ENCODE measurements at places on chromosomes 5 and 9. TPM values are rescaled to one million over a fixed set of nuclear protein-coding genes. Genes with fewer than 3 reads are reported as not detected.

LCN15 gene
- not detected for polyA plus RNA-seq

NFIB gene
- polyA plus RNA-seq = not detected

PCDHGB4 gene
- polyA plus RNA-seq = 0.08 TPM

LCN9 gene
- not detected for polyA plus RNA-seq

SAXO1 gene
- not detected for polyA plus RNA-seq
